Stimulated activated CD8-positive, alpha-beta memory T cell treated with anti-CD3 and anti-CD28 coated beads, Interleukin-15, amount 100 ng/mL, for 24 hours (primary cell): ENCODE measurements at places on chromosomes 3 and 15.

GRCh38 chr3:112500621-112501020 lies 1.3 kb upstream of the BTLA start:
- DNase-seq = no peak

DNA sequence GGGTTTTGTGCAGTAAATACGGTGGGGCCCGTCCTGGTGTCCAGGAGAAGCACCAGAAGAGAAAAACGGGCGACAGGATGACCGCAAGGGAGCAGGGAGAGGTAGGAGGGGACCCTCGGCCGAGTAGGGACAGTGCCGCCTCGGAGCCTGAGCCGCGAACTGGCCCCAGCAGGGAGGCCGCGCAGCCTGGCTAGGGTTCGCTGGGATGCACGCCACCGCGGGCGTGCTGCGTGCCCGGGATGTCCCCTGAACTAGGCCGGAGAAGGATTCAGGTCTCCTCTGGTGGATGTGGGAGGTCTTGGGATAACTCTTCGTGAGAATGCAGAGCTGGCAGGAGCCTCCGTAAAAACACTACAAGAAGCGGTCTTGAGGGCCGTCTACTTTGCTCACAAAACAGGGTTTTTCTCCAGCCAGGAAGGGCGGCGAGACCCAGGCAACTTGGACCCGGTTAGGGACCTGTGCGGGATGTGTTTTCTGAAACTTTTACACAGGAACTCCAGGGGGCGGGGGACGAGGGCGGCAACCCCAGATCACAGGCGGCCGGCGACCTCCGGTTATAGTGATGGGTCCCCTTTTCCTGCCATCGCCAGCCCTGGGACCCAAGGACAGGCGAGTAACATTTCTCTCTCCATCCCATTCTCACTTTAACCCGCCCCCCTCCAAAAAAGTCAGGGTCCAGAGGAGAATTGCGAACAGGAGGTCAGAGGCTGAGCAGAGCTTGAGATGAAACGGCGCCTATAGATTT lies 35.5 kb downstream of the NR2F2 start:
- no peak for DNase-seq

GRCh38 chr3:126567696-126568438 lies 9.1 kb upstream of the C3orf22 start:
- DNase-seq = no peak

DNA sequence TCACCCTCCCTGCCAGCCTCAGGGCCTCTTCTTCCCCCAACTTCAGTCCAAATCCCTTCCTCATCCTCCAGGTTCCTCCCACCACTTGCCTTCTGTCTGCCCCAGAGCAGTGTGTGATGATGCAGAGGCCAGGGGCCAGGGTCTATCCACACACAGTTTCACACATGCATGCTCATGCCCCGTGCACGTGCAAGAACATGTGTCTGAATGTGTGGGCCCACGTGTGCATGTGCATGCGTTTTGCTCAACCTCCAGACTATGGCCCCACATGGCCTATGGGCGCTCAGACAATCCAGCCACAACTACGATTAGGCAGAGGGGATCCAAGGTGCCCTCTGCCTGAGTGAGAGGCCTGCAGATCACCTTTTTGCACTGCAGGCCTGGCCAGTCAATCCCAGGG lies 32.3 kb upstream of the SLC6A1 start:
- DNase-seq = no peak

DNA sequence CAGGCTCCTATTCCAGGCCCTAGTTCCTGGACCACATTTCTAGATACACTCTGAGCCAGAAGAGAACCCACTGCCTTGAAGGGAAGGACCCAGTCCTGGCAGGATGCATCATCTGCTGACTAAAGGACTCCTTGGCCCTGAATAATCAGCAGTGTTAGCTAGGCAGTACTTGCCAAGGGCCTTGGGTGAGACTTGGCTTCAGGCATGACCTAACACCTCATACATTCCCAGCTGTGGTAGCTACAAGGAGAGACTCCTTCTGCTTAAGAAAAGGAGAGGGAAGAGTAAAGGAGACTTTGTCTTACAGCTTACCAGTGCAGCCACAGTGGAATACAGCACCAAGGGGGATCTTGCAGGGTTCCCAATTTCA lies 26.4 kb downstream of the PEAK1 start:
- DNase-seq = no peak

DNA sequence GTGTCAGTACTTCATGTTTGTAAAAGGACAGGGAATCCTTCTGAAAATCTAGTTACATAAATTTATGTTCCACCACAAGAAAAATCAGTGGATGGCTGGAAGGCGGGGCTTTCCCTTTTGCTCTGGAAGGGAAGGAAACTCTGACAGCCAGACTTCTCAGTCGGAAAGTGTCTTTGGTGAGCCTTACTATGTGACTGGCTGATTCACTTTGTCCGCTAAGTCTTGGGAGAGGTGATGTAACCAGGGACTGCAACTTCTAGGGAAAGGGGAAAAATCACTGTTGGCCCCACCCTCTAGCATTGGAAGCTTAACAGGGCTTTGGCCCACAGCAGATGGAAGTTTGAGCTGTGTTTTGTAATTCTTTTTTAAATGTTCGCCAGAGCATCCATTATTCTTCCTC lies 281.4 kb upstream of the CTDSPL start:
- DNase-seq = no peak

DNA sequence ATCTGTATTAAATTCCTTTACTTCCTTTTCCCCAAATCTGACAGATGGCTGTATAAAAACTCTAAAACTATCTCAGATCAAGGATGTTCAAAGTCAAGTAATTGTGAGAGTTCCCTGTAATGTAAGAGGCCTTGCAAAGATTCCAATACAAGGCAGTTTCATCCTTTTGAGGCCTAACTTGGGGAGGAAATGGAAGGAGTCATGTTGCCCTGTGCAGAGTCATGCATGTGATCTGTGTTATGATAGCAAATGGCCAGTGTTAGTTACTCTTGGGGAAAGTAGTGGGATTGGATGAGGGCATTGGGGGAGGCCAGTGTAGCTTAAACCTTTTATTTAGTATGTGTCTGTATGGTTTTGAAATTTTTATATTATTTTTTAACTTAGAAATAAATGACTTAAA lies 23.7 kb upstream of the FBXL22 start:
- DNase-seq = no peak

DNA sequence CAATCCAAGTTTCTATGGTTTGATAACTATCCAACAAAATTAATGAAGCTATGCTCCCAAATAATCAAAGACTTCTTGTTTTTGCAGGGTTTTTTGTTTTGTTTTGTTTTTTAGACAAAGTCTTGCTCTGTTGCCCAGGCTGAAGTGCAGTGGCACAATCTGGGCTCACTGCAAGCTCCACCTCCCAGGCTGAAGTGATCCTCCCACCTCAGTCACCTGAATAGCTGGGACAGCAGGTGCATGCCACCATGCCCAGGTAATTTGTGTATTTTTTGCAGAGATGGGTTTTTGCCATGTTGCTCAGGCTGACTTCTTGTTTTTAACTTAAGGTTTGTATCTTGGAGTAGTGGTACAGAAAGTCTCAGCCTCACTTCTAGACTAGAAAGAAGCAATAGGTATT lies 11.0 kb upstream of the GATM start:
- no peak for DNase-seq

GRCh38 chr3:108100906-108101660 lies 10.3 kb upstream of the CD47 start:
- no peak for DNase-seq
